ENCODE measurements at places on chromosomes 7 and 10. TPM values are rescaled to one million over a fixed set of nuclear protein-coding genes. Genes with fewer than 3 reads are reported as not detected.
A peak's percentile ranks its signal among the peaks of the same experiment; 100 is the strongest.

TRIM50 gene
- total RNA-seq: not detected

PLEKHS1 gene
- not detected for total RNA-seq

ZMIZ1 gene
- 51.2 TPM for total RNA-seq

IDI1 gene
- total RNA-seq: 77.2 TPM

AQP1 gene
- total RNA-seq: 0.91 TPM

EXOC6 gene
- 12.1 TPM for total RNA-seq

DNA sequence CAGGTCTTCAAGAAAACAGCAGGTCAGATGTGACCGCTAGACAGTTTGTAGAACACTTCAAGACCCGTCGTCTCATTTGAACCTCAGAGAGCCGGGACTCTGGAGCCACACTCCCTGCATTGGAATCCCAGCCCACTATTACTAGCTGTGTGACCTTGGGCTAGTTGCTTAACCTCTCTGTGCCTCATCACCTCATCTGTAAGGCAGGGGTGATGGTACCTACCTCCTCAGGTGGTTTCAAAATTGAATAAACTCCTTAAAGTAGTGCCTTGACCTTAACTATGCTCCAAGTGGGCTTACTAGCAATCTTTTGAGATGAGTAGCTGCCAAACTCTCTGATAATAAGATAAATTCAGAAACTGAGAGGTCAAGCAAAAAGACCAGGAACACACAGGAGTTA, 43.8 kb downstream of the OGDH start:
- DNase-seq: peak; percentile 11

DNA sequence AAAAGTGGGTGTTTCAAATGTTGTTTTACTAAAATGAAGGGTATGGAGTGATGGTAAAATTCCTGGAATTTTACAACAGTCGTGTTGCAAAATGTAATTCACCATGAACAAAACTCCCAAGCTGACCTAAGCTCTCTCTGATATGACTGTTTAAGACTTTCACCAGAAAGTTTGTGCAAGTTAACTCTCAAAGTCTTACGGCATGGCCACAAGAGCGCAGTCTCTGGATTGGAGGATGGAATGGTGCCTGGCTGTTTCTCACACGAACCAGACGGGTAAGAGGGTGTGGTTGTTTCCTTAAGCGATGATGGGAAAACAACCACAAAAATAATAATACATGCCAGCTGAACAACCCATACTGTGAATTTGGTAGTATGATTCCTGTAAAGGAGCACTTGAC, 662.5 kb downstream of the KCNMA1 start:
- no peak for DNase-seq

DNA sequence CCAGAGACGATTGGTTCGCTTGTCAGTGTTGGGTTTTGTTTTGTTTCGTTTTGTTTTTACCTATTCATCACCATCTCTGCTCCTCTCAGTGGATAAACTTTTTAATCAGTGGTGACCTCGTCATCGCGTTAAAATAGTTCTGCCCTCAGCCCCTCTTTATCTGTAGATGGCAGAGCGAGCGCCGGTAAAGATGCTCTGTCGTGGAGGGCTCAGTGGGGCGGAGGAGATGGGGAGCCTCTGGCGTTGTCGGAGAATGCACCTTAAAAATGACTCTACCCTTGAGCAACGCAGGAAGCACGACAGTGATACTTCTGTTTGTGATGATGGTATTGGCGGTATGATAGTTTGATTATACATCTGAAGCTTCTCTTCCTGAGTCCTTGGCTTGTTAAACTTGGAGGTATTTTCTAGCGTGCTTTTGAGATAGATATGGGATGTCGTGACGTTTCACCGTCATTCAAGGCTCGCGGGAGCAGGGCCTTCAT, 554 bp downstream of the CSGALNACT2 start:
- no peak for DNase-seq

DNA sequence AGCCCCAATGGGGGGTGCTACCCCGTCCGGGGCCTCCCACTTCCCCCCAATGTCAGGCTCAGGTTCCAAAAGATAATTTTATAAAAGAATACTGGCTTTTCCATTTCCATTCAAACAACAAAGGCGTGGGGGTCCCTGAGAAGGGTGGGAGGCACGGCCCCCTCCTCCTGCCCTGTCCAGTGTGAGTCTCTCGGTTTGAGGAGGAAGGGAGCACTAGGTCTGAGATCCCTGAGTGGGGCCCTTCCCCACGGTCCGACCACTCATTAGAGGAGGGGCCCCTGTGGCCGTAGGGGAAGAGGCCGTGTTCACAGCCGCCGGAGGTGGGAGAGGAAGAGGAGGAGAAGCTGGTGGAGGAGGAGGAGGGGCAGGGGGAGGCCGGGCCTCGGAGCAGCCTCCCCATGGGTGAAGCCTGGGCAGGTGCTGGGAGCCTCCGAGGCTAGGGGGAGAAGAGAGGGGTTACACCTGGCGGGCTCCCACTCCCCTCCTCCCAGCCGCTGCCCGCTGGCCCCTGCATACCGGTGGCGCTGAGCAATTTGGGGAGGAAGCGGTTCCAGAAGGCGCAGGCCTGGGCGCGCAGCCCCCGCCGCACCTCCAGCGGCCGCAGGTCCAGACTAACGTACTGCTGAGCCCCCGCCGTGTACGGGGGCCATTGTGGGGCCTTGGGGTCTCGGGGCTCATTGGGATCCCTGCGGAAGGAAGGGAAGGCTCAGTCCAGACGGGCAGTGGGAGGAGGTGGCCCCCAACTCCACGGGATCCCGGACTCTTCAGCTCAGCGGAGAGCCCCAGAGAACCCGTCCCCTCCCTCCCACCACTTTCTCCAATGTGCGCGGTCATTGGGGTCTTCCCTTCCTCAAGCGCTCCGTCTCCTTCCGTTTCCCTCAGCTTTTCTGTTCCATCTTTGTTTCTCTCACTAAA, 1.4 kb upstream of the UFSP1 start:
- DNase-seq: peak; percentile 79

GRCh38 chr7:113087071-113087998, 708 bp upstream of the GPR85 start:
- DNase-seq: no peak

DNA sequence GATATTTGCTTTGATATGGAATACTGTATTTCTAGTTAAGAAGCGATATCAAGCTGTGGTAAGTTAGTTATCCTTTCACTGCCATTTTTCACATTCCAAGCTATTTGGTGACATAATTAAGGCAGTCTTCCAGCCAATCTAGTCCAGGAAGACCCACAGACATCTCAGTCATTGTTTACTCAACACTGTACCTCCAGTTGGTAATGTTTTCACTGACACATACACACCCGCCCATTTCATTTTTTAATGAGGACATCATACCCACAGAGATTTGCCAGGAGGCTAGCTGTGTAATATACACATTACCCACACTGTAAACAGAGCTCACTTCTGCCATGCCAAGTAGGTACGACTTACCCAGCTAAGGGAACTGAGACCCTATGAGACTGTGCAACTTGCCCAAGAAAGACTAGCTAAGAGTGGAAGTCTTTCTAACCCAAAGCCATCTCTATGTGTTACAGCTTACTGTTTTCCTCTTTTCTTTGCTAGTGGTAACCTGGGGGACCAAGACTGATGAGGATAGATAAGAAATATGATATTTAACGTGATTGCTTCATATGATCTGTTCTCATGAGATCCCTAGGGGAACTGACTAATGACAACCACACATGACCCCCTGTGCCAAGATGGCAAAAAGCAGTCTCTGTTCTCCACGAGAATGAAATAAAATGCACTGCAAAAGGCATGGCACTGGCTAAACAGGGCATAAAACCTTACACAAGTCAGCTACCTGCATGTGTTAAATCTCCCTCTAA, 179.0 kb downstream of the DGKI start:
- no peak for DNase-seq

DNA sequence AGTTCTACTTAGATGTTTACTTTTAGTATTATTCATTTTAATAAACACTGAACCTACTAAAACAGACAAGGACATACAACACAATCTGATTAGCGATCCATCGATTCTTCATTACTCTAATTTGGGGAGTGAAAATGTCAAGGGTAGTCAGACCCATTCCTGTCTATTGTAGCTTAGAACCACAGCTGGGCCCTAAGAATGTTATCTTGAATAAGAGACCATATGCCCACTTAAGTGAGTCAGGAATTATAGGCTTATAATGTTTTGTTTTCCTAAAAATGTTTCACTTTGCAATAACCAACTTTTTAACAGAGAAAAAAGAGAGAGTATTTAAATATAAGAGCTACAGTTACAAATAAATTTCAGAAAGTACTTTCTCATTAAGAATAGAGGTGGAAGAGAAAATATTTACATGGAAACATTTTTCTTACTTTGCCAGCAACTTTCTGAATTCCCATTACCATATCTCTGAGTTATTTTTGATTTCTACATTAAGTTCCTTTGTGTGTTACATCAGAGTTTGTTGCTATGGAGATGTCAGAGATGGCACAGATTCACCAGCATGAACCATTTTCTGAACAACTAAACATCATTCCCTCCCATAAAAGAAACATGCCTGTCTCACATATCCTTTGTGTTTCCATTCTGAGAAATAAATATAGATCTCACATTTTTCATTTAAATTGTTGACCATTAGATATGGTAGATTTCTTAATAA, 75.4 kb upstream of the SLC13A1 start:
- DNase-seq: no peak

DNA sequence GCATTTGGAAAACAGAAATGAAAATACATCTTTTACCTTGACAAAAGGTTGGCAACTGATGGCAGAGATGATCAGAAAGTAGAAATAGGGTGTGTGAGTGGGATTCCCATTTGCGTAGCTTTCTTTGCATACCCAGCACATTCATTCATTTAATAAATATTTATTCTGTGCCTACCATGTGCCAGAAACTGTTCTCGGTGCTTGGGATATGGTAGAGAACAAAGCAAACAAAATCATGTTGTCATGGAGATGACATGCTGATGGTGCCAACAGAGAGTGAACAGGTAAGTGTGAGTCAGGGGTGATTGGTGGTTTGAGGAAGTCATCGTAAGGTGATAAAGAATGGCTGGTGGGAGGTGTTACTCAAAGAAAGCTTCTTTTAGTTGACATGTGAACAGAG, 45.4 kb downstream of the CACNB2 start:
- DNase-seq: no peak

DNA sequence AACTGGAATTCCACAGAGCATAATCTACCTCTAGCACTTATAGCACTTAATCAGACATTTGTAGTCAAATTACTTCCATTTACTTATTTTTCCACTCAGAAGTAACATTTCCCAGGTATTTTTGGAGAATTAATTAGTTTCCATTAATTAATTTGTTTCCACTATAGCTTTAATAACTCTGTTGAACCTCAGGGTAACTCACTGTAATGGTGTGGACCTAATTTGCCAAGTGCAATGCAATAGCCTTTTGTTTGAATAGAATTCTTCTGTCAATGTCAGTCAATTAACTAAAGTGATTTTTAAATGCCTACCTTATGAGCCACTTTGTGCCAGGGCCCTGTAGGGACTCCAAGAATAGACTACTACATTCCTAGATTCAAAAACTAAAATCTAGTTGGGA, 115.4 kb downstream of the CSTF2T start:
- no peak for DNase-seq

- DNase-seq: no peak
These were observed 12.1 kb upstream of the PAX2 start for GRCh38 chr10:100733329-100733728.

DNA sequence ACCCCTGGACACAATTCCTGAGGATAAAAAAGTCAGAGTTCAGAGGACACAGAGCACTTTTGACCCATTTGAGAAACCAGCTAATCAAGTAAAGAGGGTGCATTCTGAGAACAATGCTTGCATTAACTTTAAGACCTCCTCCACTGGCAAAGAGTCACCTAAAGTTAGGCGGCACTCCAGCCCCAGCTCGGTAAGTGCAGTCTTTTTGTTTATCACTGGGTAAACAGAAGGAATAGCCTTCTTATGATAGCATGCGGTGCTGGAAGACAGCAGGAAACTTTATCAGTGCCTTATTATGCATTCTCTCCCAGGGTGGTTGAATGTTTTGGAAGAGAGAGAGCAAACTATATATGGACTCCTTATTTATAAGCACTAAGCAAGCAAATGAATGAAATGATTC, 130.5 kb downstream of the CDK14 start:
- DNase-seq: peak; percentile 55

GRCh38 chr10:20132816-20133215, 316.6 kb downstream of the PLXDC2 start:
- no peak for DNase-seq

GRCh38 chr10:50561816-50562215, 61.9 kb downstream of the SGMS1 start:
- DNase-seq: peak; percentile 55

DNA sequence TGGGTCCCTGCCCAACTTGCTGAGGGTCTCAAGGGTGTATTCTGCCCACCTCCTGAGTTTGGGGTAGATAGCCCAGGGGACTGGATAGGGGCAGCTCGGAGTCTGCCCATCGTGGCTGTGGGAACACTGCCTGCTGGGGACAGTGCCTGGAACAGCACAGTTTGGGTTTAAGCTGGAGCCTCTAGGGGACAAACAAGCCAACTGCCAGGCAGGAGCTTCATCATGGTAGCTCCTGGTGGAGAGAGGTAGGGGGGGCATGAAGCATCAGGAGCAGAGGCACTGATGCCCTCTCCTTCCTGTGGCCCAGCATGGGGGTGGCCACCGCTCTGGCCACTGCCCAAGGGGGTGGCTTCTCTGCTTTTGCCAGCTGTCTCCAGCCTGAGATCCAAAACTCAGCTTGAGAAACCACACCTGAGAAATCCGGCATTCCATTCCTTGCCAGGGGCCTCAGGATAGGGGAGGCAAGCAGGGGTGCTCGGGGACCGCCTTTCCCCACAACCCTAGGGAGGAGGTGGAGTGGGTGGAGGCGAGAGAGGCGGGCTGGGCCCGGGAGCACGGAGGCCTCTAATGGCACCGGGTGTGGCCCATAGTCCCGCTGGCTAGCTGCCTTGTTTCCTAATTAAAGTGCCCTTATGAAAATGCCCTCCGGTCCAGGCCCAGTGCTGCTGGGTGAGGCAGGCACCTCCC, 47.6 kb downstream of the UNC5B start:
- DNase-seq: no peak

DNA sequence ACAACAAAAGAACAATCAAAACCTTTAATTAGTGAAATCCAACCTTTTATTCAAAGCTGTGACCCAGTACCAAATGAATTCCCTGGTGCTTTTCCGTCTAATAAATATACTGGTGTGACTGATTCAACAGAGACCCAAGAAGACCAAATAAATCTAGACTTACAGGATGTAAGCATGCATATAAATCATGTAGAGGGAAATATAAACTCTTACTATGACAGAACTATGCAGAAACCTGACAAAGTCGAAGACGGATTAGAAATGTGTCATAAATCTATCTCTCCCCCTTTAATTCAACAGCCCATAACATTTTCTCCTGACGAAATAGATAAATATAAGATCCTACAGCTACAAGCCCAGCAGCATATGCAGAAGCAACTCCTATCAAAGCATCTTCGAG, 540.6 kb upstream of the TEX47 start:
- no peak for DNase-seq

DNA sequence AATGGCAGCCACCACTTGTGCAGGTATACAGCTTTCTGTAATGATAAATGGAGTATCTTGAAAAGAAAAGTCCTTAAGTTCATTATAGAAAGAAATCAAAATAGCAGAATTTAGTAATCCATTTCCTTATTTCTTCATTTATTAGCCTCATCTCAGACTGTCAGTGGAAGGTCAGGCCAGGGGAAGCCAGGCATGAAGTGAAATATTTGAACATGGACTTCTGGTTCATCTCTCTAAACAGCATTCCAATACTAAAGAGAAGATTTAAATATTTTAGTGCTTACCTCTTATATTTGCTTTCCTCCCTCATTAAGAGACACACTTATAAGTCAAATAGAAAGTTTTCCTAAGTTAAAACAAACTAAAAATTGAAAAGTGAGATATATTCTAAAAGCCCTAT, 26.8 kb downstream of the TRDMT1 start:
- no peak for DNase-seq

All from endodermal cell (in vitro differentiated cells).